Heart left ventricle (tissue), 16 donors: ENCODE measurements at places on chromosomes 1 and 21. TPM values are rescaled to one million over a fixed set of nuclear protein-coding genes. Genes with fewer than 3 reads are reported as not detected.

SLC30A2 gene
- total RNA-seq: 15.2 TPM

AIM2 gene
- 2.1 TPM for total RNA-seq

GNAT2 gene
- not detected for total RNA-seq

UTS2 gene
- total RNA-seq: not detected

TFAP2E gene
- 0.57 TPM for total RNA-seq

PLA2G2C gene
- total RNA-seq: not detected

CASZ1 gene
- 68.6 TPM for total RNA-seq

DNA sequence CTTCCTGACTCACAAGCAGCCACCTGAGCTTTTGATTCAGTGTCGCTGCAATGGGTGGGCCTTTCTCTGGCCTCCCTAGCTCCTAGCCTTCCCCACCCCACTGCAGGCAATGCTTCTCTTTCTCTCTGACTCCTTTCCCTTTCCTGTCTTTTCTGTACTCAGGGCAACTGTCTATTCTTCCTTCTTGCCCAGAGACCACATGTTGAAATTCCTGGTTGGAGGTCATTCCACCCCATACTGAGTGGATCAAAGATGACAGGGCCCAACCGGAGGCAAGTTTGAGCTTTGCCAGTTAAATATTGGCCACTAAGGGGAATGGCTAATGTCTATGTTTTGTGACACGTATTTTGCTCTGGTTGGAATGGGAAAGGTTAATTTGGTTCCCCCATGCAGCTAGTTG lies 65.2 kb upstream of the ARID1A start:
- DNase-seq: no peak

DNA sequence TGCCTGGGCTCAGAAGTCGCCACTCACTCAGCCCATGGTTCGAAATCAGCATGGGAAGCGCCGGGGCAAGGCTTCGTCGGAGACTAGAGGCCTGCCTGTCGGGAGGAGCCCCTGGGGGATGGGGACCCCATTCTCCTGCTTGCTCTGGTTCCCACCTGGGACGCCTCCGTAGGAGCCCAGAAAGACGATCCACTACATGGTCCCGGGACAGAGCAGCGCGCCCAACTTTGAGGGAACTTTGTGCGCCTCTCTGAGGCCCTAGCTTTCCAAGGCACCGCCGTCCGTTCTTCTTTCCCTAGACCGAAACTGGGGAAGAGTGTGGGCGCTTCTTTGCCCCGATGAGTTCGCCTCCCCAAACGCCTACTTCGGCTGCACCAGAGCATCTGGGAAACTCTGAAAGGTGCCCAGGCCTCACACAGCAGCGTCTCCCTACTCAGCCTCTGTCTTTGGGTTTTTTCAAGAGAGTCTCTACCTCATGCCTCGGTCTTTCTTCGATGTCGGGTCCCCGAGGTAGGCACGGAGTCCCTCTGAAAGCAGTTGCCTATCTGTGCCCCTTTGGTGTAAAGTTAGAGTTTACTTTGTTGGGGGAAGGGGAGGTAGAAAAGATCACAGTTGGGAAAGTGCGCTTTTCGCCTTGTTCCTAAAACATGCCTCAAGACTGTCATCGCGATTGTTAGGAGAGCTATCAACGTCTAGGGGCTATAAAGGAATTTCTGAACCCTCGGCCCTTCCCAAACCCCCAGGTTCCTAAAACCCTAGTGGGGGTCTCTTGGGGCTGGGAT lies 14.0 kb downstream of the NR5A2 start:
- no peak for DNase-seq

DNA sequence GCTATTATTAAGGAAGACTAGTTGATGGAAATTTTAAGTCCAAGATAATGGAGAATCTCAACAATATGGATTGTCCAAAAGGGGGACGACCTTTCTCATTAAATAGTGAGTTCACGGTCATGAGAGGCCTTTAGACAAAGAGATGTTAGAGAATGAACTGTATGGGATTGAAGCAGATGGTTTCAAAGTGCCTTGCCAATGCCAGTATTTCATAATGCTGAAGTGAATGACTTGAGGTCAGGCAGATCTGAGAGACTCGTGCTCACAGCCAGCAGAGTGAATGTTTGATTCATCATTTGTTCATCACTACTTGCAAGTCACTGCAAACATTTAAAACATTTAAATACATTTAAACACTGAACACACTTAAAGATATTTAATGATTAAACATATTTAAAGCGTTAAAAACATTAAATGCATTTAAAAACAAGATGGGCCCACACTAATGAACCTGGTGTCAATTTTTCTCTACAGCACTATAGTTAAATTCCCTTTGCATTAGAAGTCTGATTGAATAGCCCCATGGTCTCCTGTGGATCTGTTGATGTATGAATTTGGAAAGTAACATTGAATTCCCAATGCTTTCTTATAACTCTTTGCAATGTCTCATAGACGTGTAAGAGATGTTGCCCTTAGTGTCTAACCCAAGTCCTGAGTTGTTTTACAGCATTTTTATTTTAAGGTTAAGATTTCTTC lies 80.7 kb downstream of the TGFB2 start:
- DNase-seq: no peak

DNA sequence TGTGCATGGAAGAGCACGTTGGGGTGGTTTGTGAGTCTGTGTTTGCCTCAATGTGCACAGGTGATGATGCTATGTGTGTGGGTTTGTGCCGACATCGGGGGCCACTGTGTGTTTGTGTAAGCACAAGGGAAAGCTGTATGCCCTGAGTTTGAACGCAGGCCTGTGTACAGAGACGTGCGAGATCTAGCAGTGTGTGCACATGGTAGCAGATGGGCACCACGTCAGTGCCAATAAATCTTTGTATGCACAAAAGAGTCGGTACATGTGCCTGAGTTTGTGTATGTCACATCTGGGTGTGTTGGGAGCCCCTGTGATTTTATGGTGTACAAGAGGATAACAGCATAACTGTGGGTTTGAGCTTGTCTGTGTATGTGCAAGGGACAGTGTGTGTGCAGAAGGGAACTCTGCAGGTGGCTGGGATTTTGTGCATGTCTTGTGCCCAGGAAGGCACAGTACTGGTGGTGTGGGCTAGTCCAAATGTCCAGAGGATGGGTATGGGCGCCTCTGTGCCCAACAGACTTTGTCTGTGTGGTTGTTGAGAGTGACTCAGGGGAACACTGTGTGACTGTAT lies 32.0 kb upstream of the WASF2 start:
- DNase-seq: no peak

- no peak for DNase-seq
These were observed 90.7 kb downstream of the ASH1L start for GRCh38 chr1:155471891-155472290.

- DNase-seq: no peak
These were observed 226.6 kb downstream of the TM2D1 start for GRCh38 chr1:61498342-61498741.

GRCh38 chr1:153396461-153396860 lies 5.6 kb upstream of the S100A8 start:
- no peak for DNase-seq

DNA sequence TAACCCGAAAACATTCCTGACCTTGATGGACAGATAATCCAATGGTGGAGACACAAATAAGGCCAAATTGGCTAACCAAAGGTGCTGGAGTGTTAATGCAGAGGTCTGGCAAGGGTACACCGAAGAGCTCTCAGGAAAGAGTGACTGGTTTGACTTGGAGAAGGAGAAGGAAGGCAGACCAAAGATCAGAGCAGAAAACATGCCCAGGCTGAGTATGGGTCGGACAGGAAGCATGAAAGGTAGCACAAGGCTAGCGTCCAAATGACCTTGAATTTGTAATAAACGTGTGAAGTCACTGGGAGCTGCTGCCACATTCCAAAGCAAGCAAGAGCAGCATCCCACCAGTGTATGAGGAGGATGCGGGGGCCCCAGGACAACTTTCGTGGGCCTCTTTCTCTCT lies 45.7 kb downstream of the APP start:
- DNase-seq: no peak

- no peak for DNase-seq
These were observed 2.7 kb upstream of the SSX2IP start for GRCh38 chr1:84693005-84693404.

DNA sequence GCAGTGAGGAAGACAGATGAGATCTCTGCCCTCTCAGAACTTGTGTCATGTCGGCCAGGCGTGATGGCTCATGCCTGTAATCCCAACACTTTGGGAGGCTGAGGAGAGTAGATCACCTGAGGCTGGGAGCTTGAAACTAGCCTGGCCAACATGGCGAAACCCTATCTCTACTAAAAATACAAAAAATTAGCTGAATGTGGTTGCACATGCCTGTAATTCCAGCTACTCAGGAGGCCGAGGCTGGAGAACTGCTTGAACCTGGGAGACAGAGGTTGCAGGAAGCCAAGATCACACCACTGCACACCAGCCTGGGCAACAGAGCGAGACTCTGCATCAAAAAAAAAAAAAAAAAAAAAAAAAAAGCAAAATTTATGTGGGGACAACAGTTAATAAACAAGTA lies 40.9 kb upstream of the RALGPS2 start:
- DNase-seq: no peak

GRCh38 chr1:85363521-85363920 lies 87.1 kb upstream of the BCL10 start:
- no peak for DNase-seq
